ENCODE measurements at places on chromosomes 11 and 22. TPM values are rescaled to one million over a fixed set of nuclear protein-coding genes. Genes with fewer than 3 reads are reported as not detected.

- DNase-seq, result no peak
Measured at GRCh38 chr11:76577226-76577920, 93.2 kb downstream of the LRRC32 start.

- no peak for DNase-seq
Measured at GRCh38 chr22:46076651-46077339, 73.5 kb upstream of the PPARA start.

Gene LRRC55
- 0.19 TPM for total RNA-seq

DNA sequence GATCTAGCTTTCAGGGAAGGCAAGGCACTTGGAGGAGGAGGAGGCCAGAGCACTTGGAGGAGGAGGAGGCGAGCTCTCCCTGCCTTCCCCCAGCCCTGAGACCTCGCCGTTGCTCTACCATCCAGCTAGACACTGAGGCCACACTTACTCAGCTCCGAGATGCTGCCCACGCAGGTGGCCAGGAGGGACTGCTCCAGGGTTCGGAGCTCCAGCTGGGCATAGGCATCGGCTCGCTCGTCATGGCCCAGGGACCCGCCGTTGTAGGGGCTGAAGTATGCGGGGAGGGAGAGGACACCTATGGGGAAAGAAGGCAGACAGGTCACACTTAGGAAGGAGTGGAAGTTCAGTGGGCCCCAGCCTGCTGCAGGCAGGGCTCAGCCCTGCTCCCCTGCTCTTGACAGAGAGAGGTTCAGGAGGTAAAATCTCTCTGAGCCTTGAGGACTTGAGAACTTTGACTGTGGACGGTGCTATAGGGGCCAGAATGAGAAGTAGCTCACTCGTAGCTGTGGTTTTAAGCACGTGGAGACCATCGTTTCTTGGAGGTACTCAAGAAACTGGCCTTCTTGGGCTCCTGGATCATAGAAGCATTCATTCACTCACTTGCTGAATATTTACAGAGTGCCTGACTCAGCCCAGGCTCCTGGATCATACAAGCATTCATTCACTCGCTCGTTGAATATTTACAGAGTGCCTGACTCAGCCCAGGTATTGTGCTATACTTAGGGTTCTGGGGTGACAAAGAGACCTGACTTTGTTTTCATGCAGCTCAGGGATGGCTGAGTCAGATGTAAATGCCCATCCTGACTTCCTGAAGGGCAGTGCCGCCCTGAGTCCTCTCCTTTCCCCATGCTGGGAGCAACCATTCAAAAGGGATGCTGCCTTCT lies 99.2 kb downstream of the NAT10 start:
- no peak for DNase-seq

- DNase-seq, result no peak
Measured at GRCh38 chr11:102546923-102547471, 16.4 kb upstream of the MMP7 start.

Gene MED17
- 22.3 TPM for total RNA-seq

Gene MYOD1
- not detected for total RNA-seq

DNA sequence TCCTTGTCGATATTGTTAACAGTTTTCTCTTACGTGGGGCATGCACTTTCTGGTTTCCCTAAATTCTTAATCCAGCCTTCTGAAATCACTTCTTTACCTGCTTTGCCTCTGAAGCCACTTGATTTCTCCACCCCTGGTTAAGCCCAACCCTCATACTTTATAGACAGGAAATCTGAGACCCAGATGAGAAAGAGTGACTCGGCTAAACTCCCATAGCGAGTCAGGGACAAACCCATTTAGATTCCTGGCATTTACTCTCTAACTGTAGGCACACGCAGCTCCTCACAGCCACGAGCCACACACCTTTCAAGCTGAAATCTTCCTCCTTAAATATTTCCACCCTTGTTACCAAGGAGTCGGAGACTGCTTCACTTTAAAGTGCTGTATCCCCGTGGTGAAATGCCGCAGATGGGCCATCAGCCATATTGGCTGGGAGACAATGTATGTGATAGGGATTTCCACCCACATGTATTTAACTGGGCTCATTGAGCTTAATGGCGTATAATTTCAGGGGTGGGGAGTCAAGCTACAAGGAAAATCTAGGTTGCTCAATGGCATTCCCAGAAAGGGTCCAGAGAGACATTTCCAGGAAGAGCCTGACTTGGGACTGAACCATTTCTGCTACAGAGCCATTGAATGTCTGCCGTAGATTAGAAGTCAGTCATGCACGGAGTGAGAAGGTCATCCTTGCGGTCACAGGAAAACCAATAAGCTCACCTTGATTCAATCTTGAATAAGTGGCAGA lies 49.9 kb upstream of the GRK3 start:
- DNase-seq, result no peak

GRCh38 chr11:116840224-116840745 lies 2.9 kb upstream of the APOA1 start:
- no peak for DNase-seq

Gene SCGB1A1
- total RNA-seq, result not detected

GRCh38 chr22:44759001-44759400 lies 6.6 kb downstream of the ARHGAP8 start:
- no peak for DNase-seq

GRCh38 chr11:14656536-14657457 lies 13.2 kb downstream of the PDE3B start:
- no peak for DNase-seq

Measured in mucosa of descending colon (tissue), 3 donors.